ENCODE measurements at places on chromosomes 11 and 22. TPM values are rescaled to one million over a fixed set of nuclear protein-coding genes. Genes with fewer than 3 reads are reported as not detected.

Gene ANGPTL5
- 0.09 TPM for total RNA-seq

Gene RCOR2
- total RNA-seq = 3.3 TPM

Gene VPREB1
- not detected for total RNA-seq

Gene CYP2D6
- total RNA-seq = not detected

Gene POU2AF2
- total RNA-seq = not detected

Gene YWHAH
- total RNA-seq = 169 TPM

Gene OR52N4
- total RNA-seq = not detected

Gene SLC22A12
- not detected for total RNA-seq

Gene EP300
- 85.5 TPM for total RNA-seq

Gene HORMAD2
- total RNA-seq = not detected

GRCh38 chr11:110529043-110529442 is 99.3 kb downstream of the FDX1 start:
- peak; percentile 25 for DNase-seq

DNA sequence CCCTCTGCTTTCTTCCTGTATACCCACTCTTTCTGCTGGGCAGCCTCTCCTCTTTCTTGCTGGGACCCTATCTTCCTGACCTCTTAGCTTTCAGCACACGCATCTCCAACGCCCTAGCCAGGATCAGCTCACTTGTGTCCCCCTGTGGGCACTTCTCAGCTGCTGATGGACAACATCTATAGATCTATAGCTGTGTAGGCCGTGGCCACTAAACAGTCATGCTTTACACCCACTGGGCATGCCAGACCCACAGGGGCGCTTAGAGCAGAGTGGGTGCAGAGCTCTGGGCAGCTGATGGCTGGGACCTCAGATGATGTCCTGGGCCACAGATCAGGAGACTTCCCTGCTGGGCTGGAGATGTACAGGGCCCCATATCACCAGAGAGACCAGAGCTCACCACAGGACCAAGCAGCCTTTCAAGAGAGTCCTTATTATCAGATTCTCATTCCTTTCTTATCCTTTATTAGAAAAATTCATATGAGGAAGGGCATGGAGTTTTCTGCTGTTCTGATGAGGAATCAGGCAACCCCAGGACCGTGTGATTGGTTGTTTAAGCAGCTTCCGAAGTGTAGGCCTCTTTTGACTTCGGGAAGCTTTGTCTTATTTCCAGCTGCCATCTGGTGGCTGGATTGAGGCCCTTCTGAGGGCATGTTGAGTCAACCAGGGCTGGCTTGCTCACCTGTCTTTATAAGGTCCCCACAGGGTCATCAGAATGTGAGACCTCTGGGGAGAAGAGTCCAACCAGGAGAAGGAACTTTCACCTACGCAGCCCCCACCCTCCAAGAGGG is 60.5 kb downstream of the OSBP2 start:
- peak; percentile 92 for DNase-seq

GRCh38 chr11:58912124-58912523 is 27.2 kb upstream of the GLYATL1 start:
- peak; percentile 34 for DNase-seq

DNA sequence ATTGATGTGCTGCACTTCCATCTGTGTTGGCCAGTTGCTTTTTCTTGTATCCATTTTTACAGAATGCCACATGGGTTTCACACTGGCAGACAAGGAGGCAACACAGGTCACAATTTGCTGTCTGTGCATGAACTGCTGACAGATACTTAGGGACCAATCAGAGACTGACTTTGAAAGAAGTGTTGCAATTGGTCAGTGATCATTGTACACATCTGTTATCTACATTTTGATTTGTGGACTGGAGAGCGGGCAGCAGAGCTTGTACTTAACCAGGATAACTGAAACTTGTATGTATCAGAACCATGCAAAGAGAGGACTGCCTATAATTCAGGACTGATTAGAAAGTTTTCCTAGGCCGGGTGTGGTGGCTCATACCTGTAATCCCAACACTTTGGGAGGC is 21.8 kb downstream of the PRR5 start:
- DNase-seq = peak; percentile 54

DNA sequence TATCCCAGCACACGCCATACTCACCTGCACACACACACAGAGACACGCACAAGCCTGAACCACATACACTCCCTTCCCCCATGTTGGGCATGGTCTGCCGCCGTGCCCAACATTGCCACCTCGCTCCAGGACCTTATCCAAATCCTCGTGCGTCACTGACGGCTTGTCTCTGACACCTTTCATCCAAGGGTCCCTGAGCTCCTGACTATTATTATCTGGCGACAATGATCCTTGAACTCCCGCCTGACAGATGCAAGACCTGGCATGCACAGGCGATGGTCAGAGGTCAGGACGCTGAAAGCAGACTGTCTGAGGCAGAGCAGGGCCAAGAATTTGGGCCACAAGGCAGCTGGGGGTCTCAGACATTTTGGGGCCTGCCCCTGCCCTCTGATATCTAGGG is 4.2 kb downstream of the MB start:
- no peak for DNase-seq

DNA sequence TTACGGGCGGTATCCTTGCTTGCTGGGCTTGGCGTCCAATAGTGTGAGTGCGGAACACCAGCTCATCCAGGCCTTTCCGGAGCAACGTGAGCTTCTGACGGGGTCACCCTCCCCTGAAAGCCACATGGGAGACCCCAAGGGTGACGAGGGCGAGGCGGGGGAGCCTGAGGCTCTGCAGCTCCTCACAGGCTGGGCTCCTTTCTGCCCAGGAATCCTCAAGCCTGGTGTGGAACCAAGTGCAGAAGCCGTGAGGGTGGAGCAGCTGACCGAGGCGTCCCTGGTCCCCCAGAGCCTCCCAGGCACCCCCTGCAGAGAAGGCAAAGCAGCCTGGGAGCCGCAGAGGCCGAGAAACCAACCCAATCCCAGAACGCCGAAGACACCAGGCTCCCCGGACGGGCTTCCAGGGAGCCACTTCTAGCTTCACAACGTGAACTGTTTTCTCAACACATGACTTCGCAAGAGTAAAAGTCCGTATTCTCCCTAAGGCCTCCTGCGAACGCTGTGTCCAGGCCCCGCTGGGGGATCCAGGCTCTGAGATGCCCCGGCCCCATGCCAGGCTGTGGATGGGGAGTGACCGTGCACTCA is 530.3 kb downstream of the BRD1 start:
- DNase-seq = no peak

DNA sequence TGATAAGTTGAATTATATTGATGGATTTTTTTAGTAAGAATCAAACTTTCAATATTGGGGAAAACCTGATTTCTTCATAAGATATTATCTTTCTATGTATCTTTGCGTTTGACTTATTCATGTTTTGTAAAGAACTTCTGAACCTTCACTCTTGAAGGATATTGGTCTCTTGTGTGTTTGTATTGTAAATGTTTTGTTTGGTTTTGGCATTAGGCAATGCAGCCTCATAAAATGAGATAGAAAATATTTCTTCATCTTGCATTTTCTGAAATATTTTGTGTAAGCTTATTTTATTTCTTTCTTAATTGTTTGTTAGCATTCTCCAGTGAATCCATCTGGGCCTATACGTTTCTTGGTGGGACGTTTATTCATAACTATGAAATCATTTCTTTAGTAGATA is 271.9 kb downstream of the RAB38 start:
- no peak for DNase-seq

- DNase-seq = peak; percentile 60
Observed at GRCh38 chr22:27241430-27242321, 559.9 kb downstream of the MN1 start.

- DNase-seq = peak; percentile 50
Observed at GRCh38 chr11:44110231-44110679, 14.8 kb downstream of the EXT2 start.

GRCh38 chr11:16606784-16607674 is 131.4 kb upstream of the C11orf58 start:
- DNase-seq = no peak

DNA sequence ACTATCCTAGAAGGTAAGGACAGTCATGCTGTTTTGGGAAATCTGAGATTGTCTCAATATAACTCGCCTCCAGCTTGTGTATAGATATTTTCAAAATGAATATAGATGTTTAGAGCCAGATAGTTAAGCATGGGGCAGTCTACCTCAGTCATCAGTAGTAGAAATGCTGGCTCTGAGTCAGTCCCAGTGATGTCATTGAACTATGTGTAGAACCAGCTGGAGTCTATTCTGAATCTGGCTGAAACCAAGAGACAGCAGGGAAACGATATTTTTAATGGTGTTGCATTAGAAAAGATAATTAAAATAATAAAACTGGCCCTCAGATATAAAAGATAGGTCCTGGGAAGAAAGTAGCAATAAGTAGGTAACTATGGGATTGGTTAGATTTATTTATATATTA is 25.9 kb downstream of the PIWIL4 start:
- DNase-seq = peak; percentile 41

GRCh38 chr11:66815646-66816045 is 27.6 kb upstream of the RCE1 start:
- peak; percentile 19 for DNase-seq

- no peak for DNase-seq
Observed at GRCh38 chr11:19357943-19358342, 117.2 kb upstream of the E2F8 start.

DNA sequence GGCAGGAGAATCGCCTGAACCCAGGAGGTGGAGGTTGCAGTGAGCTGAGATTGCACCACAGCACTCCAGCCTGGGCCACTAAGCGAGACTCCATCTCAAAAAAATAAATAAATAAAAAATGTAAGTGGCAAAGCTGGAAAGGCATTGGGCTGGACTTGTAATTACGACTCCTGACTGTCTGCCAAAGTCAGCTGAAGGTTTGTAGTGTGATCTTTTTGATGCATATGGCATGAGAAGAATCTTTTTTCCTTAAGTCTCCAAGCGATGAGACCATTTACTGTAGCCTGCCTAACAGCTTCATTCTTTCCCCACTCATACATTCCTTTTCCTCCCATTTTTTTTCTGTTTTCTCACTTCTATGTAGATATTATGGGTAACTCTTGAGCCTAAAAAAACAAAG is 24.8 kb downstream of the CTNND1 start:
- DNase-seq = no peak

GRCh38 chr11:125950178-125950490 is 4.3 kb downstream of the VSIG10L2 start:
- no peak for DNase-seq
